ENCODE measurements at places on chromosomes 11 and 22.

DNA sequence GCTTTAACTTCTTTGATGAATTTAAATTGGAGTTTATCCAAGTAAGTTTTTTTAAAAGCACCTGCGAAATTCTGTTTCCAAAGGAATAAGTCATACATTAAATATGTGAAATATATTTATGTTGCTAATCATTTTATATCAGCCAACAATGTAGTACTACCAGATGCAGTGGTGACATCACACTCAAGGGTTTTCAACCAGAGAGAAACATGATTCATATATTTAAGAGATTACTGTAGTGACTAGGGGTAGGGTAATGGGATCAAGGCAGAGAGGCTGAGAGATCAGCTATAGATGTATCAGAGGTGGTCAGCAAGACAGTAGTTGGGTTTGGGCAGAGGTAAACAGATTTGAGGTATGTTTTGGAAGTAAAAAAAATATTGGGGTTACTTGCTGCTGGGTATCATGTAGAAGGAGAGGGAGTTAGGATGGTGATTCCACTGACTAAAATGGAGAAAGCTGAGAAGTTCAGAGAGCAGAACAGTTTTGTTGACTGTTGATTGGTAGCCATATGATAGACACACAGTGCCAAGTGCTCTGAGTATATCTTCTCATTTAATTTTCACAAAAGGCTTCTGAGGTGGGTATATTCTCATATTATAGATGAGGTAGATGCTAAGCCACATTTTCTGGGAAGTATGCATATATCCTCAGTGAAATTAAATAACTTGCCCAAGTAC lies 39.4 kb downstream of the CEP57 start:
- DNase-seq: no peak

- no peak for DNase-seq
Observed at GRCh38 chr11:495537-495931, 11.5 kb downstream of the RNH1 start.

DNA sequence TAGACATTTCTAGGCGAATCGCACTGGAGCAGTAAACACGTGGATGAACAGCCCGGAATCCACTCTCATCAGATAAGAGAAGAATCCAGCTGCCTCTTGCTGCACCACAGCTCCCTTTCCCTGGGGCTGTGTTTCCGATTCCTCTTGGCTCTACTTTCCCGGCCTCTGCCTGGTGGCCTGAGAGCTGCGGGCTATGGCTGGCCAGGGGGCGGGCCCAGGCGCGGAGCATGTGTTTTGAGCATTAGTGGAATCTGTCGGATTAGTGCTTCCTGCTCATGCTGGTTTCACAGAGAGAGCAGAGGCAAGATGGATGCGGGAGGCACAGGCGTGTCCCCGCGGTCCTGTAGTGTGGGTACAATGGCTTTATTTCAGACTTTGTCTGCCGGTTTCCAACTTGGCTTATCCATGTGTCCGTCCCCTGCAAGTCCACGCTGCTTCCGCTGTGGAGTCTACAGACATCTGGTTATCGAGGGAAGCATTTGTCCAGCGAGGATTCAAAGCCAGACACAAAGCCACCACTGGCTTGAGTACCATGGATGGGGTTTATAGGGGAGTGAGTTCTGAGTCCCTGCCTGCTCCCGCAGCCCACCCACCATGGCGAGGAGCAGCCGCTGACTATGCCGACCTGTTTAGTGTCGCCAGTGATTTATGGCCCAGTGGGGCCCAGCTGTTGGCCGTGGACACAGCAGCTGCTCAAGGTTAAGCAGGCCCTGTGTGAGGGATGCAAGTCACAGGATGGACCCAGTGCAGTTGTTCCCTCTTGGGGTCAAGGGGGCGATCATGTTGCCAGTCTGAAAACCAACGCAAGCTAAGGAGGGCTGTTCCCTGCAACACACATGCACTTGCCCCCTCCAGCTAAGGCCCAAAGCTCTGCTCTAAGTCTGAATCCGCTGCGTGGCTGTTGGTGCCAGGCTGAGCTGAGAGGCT lies 43.3 kb upstream of the EP300 start:
- peak; percentile 83 for DNase-seq

- DNase-seq: no peak
Observed at GRCh38 chr22:24106385-24107381, 74.6 kb upstream of the SUSD2 start.
